ENCODE measurements at places on chromosomes 12 and 14.
A peak's percentile ranks its signal among the peaks of the same experiment; 100 is the strongest.

- DNase-seq, result no peak
Observed at GRCh38 chr14:92892589-92892988, 30.4 kb upstream of the CHGA start.

DNA sequence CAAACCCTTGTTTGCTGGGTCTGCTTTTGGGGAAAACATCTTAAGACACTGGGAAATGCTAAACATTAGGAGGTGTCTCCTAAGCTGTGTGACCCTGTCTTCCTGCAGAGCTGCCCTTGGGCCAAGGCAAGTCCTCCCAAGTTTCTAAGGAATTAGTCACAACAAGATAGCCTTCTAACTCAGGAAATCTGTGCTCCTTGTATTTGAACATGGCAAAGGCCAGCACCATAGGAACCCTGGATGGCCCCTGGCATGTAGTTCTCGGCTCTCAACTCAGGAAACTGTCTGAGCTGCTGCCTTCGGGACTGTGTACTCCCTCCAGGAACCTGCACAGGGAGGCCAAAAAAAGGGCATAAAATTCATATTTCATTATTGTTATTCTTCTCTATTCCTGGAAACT lies 37.6 kb upstream of the LTBP2 start:
- no peak for DNase-seq

DNA sequence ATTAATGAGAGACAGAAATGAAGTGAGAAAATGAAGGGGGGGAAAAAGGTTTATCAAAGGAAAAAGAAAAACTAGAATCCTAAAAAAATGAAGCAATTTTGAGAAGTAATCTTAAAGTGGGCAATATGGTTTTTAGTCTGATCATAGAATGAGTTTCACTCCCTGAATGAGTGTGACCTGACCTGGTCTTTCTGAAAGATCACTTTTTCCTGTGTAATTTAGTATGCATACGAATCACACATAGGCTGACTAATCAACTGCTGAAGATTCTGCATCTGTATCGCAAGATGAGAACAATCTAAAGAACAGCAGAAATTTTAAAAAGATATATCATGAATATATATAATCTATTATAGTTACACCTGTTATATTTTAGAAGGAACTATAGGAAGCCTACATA lies 11.3 kb downstream of the GNPTAB start:
- DNase-seq, result no peak

GRCh38 chr14:68226523-68226922 lies 406.9 kb downstream of the RAD51B start:
- DNase-seq, result no peak

GRCh38 chr14:99034711-99035171 lies 237.3 kb downstream of the BCL11B start:
- no peak for DNase-seq

GRCh38 chr14:64217308-64217707 lies 76.9 kb downstream of the ESR2 start:
- DNase-seq, result no peak

GRCh38 chr12:64083285-64084210 lies 138.5 kb downstream of the KICS2 start:
- DNase-seq, result peak; percentile 75

DNA sequence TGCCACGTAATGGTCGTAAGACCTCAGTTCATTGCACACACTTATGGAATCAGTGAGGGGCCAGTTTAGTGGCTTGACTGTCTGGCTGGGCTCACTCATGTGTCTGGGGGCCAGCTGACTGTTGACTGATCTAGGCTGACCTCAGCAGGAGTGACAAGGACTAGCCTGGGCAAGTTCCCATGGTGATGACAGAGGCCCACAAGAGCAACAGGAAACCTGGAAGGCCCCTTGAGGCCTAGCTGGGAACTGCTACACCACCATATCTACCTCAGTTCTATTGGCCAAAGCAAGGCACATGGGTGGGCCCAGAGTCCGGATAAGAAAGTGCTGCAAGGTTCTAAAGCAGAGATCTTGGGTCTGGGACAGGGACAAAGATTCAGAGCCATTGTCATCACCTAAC lies 21.3 kb upstream of the RFLNA start:
- DNase-seq, result peak; percentile 17

DNA sequence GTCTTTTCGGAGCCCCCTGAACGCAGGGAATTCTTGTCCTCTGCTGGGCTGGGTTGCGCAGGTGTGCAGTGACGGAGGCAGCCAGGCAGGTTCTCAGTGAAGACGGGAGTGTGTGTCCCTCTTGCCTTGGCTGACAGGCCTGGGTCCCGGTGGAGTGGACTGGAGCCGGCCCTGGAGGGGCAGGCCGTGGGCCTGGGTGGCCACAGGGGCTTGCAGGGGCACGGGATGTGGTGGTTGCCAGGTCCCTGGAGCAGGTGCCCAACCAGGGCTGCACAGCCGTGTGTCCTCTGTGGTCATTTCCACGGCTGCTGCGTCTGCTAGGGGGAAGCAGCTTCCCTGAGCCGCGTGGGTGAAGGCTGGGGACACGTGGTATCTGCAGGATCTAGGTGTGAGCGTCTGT lies 79.8 kb downstream of the ADGRD1 start:
- no peak for DNase-seq

DNA sequence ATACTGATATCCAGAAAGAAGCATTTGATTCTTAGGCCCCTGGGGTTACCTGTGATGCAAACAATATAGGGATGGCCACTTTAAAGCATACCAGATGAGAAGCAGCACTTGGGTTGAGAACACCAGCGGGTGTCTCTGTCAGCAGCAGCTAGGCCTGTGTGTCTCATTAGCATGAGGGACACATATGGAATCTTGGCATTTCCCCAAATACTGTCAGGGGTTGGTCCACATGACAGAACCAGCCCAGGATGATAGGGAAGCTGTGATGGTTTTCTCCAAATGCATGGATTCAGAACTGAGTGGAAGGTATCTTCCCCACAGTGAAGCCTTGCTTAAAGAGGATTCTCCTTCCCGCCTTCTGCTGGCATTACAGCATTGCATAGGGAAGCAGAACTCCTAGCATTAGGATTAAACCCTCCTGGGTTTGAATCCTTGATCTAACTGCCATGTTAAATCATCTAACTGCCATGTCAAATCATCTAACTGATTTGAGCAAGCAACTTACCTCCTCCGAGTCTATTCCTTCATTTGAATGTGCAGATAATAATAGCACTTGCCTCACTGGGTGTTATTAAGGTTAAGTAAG lies 111.5 kb upstream of the WSCD2 start:
- DNase-seq, result no peak

GRCh38 chr12:16163146-16163545 lies 114.3 kb downstream of the SLC15A5 start:
- DNase-seq, result no peak

- DNase-seq, result no peak
Observed at GRCh38 chr12:117041798-117042170, 57.4 kb downstream of the TESC start.

DNA sequence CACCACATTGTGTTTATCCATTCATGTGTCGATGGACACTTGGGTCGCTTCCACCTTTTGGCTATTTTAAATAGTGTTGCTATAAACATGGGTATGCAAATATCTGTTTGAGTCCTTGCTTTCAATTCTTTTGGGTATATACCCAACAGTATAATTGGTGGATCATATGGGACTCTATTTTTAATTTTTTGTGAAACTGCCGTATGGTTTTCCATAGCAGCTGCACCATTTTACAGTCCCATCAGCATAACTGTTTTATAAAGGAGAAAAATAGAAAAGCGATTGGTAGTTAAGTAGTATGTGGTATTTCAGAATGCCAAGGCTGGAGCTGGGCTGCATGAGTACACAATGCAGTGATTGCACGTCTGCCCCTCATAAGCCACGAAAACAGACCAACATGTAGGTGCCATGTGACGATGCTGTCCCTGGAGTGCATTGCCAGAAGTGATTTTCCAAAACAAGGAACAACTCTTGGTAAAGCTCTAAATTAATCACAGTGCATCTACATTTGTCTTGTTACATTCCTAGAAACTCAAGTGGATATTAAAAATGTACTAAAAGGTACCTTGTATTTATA lies 83.5 kb downstream of the C12orf75 start:
- DNase-seq, result no peak

DNA sequence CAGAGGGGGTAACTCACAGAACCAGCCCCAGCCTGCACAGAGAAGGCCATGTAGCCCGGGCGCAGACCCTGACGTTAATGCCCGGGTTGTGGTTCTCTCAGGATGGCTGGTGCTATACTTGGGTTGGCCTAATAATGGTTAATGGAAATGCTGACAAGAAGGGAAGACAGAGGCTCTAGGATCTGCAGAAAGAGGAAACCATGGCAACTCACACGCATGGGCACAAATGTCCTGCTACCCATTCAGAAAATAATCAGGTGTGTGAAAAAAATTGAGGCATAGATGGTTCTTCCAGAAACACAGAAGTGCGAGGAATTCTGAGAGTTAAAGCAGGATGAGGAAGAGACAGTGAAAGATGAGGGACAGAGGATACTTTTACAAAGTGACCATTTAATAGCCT lies 33.8 kb downstream of the APPL2 start:
- no peak for DNase-seq

GRCh38 chr12:68428211-68428610 lies 96.0 kb upstream of the MDM1 start:
- no peak for DNase-seq

DNA sequence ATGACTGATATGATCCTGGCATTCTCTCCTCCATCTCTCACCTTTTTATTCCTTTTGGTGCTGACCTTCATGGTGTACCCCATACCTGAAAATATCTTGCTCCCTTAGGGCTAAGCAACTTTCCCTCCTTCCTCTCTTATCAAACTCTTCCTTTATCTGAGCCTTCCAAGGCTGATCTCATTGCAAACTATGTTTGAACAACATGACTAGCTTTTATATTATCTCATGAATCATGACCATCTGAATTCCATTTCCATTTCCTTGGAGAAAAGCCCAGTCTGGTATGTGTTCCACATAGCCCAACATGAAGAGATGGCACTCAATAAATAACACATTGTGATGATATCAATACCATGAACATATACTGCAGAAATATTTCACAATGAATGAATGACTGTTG lies 111.6 kb downstream of the TSPAN8 start:
- DNase-seq, result no peak

DNA sequence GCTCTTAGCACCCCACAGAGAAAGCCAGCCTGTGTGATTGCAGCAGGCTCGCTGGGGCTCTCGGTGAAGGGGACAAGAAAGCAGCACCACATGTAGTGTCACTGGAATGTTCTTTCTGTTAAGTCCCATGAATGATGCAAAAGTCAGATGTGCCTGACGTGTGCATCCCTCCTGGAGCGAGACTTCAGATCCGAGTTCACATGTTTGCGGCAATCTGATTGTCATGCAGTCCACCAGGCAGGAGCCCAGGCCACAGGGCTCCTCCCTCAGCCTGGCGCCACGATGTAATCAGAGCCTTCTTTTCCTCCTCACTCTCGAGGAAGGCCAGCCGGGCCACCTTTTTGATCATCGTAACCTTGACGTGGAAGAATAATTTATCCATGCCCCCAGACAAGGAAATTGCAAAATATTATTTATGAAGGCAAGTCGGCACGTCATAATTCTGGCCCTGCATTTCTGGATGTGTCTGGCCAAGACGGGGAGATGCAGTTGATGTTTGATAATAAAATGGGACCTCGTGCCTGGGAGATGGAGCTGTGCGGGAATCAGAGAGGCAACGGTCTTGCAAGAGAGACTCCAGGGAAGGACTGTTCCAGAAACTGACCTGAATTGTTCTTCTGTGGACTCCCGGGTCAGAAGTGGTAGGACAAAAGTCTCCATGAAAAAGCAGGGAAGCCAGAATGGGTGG lies 214.6 kb downstream of the PHETA1 start:
- DNase-seq, result no peak

DNA sequence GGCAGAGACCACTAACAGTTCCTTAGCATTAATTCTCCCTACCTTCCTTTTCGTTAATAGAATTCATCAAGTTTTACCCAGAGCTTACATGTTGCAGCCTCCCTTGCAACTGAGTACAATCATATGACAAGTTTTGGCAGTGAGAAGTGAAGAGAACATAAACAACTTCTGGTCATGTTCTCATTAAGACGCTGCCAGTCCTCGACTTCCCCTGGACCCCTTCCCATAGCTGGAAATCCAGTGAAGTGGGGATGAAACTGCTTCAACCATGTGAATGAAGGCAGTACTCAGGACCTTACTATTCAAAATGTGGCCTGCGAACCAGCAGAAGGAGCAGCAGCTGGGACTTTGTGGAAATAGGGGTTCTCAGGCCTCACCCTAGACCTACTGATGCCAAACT lies 133.9 kb downstream of the SPTSSA start:
- DNase-seq, result peak; percentile 61

DNA sequence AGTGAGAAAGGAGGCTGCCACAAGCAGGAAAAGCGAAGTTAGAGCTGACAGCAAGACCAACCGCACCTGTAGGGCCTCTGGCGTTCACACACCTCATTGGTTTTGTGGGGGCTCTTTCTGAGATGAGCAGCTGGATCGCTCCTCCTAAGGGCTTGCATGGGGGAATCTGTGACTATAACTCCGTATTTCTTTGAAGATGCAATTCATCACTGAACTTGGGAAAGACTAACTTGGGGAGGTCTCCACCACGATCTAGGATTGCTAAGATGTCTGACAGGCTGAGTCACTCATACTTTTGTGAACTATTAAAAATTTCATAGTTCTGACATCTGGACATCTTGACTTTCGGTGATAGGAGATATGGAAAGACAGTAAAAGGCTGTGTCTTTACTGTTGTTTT lies 173.6 kb downstream of the ETV6 start:
- no peak for DNase-seq

GRCh38 chr12:91111366-91112325 lies at the start of gene LUM:
LUM (minus strand) TSS chr12:91111494; CDS start chr12:91108979, 2,515 bp downstream.
- peak; percentile 34 for DNase-seq

GRCh38 chr12:4143896-4144295 lies 129.7 kb upstream of the CCND2 start:
- no peak for DNase-seq

DNA sequence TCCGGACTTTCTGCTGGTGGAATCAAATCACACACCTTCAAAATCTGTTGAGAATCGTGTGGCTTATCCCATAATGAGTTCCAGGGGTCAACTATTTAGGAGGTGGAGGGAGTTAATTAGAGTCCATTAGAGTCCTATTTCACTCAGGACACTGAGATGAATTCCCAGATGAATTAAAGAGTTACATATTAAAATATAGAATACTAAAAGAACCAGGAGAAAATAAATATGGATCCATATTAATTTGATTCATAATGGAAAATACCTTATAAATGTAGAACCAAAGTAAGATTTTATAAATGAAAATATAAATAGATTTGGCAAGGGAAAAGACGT lies 44.6 kb upstream of the C14orf132 start:
- no peak for DNase-seq

DNA sequence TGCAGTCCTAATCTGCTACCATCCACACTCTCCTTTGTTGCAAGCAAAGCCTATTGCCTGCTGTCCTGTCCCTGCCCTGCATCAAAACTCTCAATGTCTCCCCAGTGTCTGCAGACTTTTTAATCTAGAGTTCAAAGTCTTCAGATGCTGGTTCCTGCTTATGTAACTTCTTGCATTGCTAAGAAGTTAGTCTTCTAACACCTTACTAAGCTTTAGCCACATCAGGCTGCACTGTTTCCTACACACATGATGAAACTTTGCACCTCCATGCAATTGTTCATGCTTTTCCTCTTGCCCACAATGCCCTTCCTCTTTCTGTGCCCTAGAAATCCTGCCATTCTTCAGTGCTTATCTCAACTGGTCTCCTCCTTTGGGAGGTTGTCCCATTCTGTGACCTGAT lies 16.2 kb upstream of the DICER1 start:
- no peak for DNase-seq

All from retinal pigment epithelial cell (primary cell).